ENCODE measurements at places on chromosomes 12 and 14.

DNA sequence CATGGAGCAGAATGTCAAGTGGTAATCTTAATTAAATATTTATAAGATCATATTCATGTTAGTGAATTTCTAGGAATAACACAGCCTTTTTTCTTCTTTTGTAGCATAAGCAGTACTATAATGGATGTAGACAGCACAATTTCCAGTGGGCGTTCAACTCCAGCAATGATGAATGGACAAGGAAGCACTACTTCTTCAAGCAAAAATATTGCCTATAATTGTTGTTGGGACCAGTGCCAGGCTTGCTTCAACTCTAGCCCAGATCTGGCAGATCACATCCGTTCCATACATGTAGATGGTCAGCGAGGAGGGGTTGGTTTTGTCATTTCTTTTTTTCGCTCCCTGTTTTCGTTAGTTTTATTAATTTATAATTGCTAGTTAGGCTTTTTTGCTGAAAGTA, 23.1 kb downstream of the AEBP2 start:
- no peak for DNase-seq

- DNase-seq = no peak
These were observed 58.0 kb downstream of the NTF3 start for GRCh38 chr12:5489760-5490406.

GRCh38 chr14:96195441-96196081, 9.1 kb upstream of the BDKRB2 start:
- DNase-seq = no peak

- DNase-seq = no peak
These were observed 29.1 kb downstream of the CHST11 start for GRCh38 chr12:104485651-104486362.

- no peak for DNase-seq
These were observed 100.1 kb downstream of the SCAF11 start for GRCh38 chr12:45890276-45890675.

- no peak for DNase-seq
These were observed 279.0 kb downstream of the GRIN2B start for GRCh38 chr12:13702381-13702780.

DNA sequence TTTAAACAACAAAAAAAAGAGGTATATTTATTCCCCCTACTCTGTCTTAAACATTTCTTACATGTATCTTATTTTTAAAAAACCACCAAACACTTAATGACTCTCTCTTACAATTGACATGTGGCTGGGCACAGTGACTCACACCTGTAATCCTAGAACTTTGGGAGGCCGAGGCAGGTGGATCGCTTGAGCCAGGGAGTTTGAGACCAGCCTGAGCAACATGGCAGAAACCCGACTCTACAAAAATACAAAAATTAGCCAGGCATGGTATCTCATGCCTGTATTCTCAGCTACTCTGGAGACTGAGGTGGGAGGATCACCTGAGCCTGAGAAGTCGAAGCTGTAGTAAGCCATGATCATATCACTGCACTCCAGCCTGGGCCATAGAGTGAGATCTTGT, 16.0 kb downstream of the SLC41A2 start:
- no peak for DNase-seq

DNA sequence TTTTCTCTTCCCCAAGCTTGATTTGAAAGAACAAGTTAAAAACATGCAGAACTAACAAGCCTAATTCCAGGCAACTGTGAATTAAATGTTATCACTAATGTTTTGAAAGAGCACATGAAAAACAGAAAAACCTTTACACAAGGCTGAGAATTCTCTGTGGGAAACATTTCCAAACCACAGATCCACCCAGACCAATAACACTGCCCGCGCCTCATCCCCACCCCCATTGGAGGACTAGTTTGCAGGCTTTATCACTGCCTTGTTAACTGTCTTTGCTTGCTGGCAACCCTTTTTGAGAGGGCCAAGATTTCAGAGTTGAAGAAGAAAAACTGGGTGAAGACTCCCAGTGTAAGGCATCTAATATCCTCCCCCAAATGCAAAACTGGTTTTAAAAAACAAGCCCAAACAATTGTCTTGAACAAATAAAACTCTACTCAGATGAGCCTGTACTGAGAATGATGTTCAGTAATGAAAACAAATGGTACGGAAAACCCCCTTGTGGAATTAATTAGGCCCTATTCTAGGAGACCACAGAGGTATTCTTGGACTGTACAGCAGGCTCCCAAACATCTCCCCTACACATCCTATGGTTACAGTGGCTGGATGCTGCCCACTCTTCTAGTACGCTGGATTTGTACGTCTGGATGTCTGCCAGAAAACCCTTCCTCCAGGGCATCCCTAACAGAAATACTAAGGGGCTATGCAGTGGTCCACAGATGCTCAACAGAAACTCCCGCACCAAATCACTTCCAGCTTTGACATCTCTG, 5.8 kb downstream of the MAX start:
- no peak for DNase-seq

DNA sequence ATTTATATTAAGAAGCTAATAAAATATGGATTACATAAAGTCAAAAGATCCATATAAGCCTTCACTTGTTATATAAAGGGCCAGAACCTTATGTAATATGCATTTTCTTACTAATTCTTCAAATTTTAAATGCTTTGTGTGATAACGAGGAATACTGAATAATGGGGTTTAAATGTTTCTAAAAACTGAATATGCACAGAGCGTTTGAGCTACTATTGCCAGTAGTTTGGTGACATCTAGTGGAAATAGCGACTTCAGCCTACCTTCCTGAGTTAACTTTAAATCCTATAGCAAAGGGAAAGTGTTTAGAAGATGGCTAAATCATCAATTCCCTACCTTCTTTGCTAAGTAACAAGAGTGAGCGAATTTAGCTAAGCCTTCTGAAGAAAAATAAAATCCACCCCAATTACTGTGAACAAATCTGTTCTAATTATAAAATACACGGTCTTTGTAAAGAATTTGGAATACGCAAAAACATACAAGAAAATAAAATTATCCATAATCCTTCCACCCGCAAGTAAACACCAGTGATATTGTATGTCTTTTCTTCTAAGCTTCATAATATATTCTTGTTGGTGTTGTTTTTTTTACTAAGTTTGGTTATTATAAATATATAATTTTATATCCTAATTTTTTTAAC, 115.5 kb upstream of the G2E3 start:
- DNase-seq = no peak

GRCh38 chr14:66403183-66403582, 83.0 kb upstream of the CCDC196 start:
- no peak for DNase-seq

DNA sequence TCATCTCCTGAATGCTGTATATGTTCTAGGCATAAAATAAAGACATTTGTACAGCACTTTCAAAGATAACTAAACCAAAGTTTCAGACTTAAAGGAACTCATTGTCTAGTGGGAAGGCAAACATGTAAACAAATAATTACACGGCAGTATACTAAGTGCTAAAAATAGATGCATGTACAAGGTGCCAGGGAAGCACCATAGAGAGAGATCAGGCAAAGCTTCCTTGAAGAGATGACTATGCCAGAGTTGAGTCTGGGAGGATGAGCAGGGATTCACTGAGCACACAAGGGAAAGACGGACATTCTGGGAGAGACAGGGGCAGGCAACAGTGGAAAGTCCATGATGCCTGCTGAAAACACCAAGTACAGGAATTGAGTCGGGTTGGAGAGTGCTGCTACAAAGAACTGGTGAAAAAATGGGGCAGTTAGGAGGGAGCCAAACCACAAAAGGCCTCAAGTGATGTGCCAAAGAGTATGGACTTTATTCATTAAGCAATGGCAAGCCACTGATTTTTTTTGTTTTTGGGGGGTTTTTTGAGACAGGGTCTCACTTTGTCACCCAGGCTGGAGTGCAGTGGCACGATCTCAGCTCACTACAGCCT, 26.8 kb downstream of the ANKS1B start:
- no peak for DNase-seq

GRCh38 chr12:68043435-68043834, 54.2 kb downstream of the IFNG-AS1 start:
- no peak for DNase-seq

GRCh38 chr14:88025313-88025712, 20.4 kb downstream of the GPR65 start:
- DNase-seq = no peak

- no peak for DNase-seq
These were observed 729.7 kb downstream of the BCL11B start for GRCh38 chr14:98542316-98542715.

GRCh38 chr12:100564090-100564489, 9.4 kb upstream of the GAS2L3 start:
- DNase-seq = no peak

Data from stimulated activated CD8-positive, alpha-beta memory T cell treated with anti-CD3 and anti-CD28 coated beads, Interleukin-7, amount 100 ng/mL, for 1 hour (primary cell).